ENCODE measurements at places on chromosomes 16 and 17.

DNA sequence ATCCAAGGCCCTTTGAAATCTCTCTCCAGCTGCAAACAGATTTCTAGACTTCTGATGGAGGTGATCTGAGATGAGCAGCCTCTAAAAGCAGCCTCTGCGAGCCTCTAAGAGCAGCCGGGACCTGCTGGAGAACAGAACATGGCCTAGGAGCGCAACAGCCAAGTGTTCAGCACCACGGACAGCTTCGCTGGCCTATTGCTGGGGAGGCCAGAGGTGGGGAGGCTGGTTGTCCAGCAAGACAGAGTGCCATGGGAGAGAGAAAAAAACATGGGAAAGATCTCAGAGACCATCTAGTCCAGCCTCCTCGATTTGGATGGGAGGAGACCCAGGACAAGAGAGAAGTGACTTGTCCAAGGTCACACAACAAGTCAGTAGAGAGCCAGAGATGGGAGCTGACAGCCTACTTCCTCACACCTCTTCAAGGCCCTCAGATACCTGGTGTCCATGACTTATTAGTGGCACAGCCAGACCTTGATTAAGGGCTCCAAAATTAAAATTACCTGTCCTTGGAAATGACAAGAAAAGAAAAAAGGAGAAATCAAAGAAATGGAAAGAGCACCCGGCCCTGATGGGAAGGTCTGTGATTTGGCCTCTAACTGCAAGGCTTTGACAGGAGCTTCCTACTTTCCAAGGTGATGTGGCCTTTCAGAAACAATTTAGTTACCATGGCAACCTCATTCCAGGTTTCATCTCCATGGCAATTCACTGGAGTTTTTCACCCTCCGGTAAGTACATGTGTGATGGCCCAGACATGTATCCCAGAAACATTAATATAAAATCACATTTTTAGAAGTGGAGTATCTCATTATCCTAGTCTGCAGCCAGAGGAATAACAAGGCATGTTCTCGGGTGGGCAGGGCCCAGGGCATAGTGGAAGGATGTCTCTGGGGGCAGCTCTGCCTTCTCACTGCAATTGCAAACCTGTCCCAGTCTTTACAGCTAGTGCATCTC, 14.5 kb downstream of the RPRML start:
- DNase-seq, result no peak

GRCh38 chr16:24041834-24042631, 206.2 kb downstream of the PRKCB start:
- DNase-seq, result peak; percentile 73

- DNase-seq, result no peak
Measured at GRCh38 chr17:78406396-78406795, 27.9 kb downstream of the PGS1 start.

DNA sequence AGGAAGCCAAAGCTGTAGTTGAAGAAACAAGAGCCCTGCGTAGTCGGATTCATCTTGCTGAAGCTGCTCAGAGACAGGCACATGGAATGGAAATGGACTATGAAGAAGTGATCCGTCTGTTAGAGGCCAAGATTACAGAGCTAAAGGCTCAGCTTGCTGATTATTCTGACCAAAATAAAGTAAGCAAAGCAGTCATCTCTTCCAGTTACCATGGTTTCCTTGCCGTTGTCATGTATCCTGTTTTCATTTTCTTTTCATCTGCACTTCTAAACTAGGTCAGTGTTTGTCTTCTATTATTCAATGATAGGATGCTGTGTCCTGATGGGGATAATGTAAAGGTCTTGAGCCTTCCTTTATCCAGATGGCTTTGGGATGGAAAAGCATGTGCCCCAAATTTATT, 104.3 kb downstream of the STXBP4 start:
- no peak for DNase-seq

GRCh38 chr16:19167710-19168370, at the start of gene SYT17:
Gene SYT17, plus strand, starts transcription at chr16:19168240. Its CDS starts 407 bp downstream, at chr16:19168647.
- DNase-seq, result no peak

- no peak for DNase-seq
Measured at GRCh38 chr17:13508896-13509295, 92.8 kb downstream of the HS3ST3A1 start.

- no peak for DNase-seq
Measured at GRCh38 chr16:85878875-85879274, 20.1 kb upstream of the IRF8 start.

- DNase-seq, result no peak
Measured at GRCh38 chr16:28505489-28506137, 1.0 kb downstream of the IL27 start.

DNA sequence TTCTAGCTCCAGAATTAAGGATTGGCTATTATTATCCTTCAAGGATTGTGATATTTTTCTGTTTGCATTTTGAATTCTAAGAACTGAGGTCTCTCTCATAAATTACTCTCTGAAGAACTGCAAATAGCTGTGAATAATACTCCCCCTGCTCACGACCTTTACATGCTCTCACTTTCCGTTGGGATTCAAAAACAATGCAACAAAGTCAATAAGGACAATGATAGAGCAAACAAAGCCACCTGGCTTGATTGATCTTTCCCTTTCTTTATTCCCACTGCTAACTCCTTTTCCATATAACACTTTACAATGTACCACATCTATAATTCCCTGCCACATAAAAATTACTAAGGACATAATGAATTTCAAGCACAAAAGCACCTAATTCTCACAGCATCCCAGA, 523.0 kb upstream of the CA10 start:
- DNase-seq, result no peak

GRCh38 chr17:2023692-2024571, 1.2 kb downstream of the RTN4RL1 start:
- DNase-seq, result no peak

DNA sequence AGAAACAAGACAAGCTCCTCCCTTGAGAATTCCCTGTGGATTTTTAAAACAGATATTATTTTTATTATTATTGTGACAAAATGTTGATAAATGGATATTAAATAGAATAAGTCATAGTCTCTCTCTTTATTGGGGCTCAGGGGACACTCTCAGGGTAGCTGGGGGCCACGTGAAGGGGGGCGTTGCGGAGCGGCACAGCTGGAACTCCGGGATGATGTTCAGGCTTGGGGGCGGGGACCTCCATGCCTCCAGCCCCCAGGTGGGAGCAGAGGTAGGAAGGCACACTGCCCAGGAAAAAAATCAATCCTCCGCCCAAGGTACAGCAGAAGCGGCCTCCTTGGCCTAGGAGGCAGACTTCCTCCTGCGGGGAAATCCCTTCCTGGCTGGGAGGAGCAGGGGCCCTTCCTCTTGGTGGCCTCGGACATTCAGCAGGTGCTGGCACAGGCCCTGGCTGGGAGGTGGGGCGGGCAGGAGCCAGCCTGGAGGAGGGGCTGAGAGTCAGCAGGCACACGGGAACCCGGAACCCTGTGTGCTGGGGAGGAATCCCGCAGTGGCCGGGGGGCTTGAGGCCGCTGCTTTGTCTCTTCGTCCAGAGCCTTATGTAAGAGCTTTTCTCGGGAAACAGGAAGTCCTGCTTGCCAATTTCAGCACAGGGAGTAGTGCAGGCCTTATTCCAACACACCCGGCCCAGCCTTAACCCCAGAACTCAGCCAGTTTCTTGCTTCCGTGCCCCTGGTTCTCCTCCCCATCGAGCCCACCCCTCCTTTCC, 591 bp upstream of the TNFSF13 start:
- DNase-seq, result no peak
